ENCODE measurements at places on chromosomes 3 and 15. TPM values are rescaled to one million over a fixed set of nuclear protein-coding genes. Genes with fewer than 3 reads are reported as not detected.

The CACNA2D2 gene
- total RNA-seq: 0.57 TPM

The LPP gene
- 9.2 TPM for total RNA-seq

The PRTG gene
- total RNA-seq: 0.99 TPM

The CISH gene
- 10.2 TPM for total RNA-seq

The CHCHD4 gene
- 14.4 TPM for total RNA-seq

The HESX1 gene
- total RNA-seq: 2.0 TPM

The EFHB gene
- 0.94 TPM for total RNA-seq

The FETUB gene
- total RNA-seq: 0.09 TPM

The ITIH4 gene
- 4.5 TPM for total RNA-seq

The SLC22A14 gene
- 0.05 TPM for total RNA-seq

The ARL14 gene
- total RNA-seq: 1.1 TPM

The NAA50 gene
- 68.7 TPM for total RNA-seq

The ACTRT3 gene
- total RNA-seq: 1.0 TPM

The NSMCE3 gene
- total RNA-seq: 9.5 TPM

The ROPN1B gene
- not detected for total RNA-seq

The PLSCR2 gene
- 0.28 TPM for total RNA-seq

The PCSK6 gene
- total RNA-seq: 10.5 TPM

The MFN1 gene
- 32.2 TPM for total RNA-seq

The IQCH gene
- total RNA-seq: 1.8 TPM

The FANCD2 gene
- 25.5 TPM for total RNA-seq

The LINGO1 gene
- 0.24 TPM for total RNA-seq

The MAP6D1 gene
- total RNA-seq: 4.8 TPM

The GPR87 gene
- total RNA-seq: 4.0 TPM

The CACNA1D gene
- total RNA-seq: 0.66 TPM

The MFSD1 gene
- 58.7 TPM for total RNA-seq

The EFCAB12 gene
- 0.05 TPM for total RNA-seq

The NR1I2 gene
- total RNA-seq: 0.14 TPM

The SCG3 gene
- 0.19 TPM for total RNA-seq

The GOLGA6L7 gene
- total RNA-seq: not detected

The TMEM207 gene
- not detected for total RNA-seq

The FES gene
- 8.3 TPM for total RNA-seq

The GNAT1 gene
- 0.05 TPM for total RNA-seq

The SH2D7 gene
- total RNA-seq: 0.05 TPM

The LDHAL6B gene
- not detected for total RNA-seq

The BTBD1 gene
- 61.1 TPM for total RNA-seq

The CYP8B1 gene
- not detected for total RNA-seq

The TRH gene
- total RNA-seq: 0.52 TPM

The SPINK8 gene
- not detected for total RNA-seq

The GOLGA6B gene
- total RNA-seq: not detected

The SAMD7 gene
- not detected for total RNA-seq

The CLRN1 gene
- total RNA-seq: under 0.01 TPM

The C3orf20 gene
- total RNA-seq: not detected

The KLHL40 gene
- 0.14 TPM for total RNA-seq

The RFC4 gene
- total RNA-seq: 67.8 TPM

The CCDC9B gene
- 0.28 TPM for total RNA-seq

The LYZL4 gene
- 0.14 TPM for total RNA-seq

The PLCH1 gene
- total RNA-seq: 29.3 TPM

The GP9 gene
- total RNA-seq: 0.14 TPM

The GOLGA8N gene
- 2.2 TPM for total RNA-seq

The OCA2 gene
- total RNA-seq: 0.99 TPM

The CRABP1 gene
- 1.8 TPM for total RNA-seq

The STT3B gene
- total RNA-seq: 102 TPM

The GLDN gene
- 0.14 TPM for total RNA-seq

The NR2E3 gene
- 0.05 TPM for total RNA-seq

The NCBP2 gene
- total RNA-seq: 46.6 TPM
